CD4-positive, alpha-beta memory T cell (primary cell): ENCODE measurements at places on chromosomes 16 and 17.

DNA sequence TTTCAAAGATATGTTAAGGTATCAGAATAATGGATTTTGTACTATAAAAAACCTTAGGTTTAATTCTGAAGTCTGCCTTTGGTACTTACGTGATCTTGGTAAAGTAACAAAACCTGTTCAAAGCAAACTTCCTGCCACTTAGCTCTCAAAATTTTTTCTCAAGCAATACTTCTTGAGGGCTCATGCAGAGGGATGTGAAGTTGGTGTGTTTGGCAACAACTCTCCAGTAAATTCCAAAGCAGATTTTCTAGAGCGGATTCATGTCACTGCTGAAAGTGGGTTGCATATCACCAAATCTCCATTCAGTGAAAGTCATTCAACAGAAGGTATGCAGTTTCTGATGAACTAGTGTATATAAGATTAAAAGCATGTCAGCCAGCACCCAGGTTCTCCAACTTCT lies 856.7 kb downstream of the CDH8 start:
- no peak for DNase-seq

DNA sequence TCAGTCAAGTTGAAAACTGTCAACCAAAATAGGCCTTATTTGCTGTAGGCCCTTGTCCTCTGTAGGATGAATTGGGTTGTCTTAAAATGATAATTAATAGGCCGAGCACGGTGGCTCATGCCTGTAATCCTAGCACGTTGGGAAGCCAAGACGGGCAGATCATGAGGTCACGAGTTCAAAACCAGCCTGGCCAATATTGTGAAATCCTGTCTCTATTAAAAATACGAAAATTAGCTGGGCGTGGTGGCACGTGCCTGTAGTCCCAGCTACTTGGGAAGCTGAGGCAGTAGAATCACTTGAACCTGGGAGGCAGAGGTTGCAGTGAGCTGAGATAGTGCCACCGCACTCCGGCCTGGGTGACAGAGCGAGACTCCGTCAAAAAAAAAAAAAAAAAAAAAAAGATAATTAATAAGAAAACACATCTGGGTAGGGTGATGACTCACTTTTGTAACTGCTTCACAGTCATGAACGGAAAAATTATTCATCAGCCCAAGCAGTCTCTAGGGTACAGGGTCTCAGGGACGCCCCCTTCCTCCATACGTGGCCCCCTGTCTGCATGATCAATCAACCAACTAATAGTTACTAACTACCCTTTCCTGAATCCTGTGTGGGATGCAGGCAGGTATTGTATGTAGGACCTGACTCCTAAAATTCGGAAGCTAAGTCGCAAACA lies 137.0 kb upstream of the RCVRN start:
- no peak for DNase-seq

- no peak for DNase-seq
Observed at GRCh38 chr16:86251682-86252081, 258.6 kb upstream of the FOXF1 start.

GRCh38 chr16:12558641-12559040 lies 245.0 kb downstream of the CPPED1 start:
- DNase-seq, result no peak

DNA sequence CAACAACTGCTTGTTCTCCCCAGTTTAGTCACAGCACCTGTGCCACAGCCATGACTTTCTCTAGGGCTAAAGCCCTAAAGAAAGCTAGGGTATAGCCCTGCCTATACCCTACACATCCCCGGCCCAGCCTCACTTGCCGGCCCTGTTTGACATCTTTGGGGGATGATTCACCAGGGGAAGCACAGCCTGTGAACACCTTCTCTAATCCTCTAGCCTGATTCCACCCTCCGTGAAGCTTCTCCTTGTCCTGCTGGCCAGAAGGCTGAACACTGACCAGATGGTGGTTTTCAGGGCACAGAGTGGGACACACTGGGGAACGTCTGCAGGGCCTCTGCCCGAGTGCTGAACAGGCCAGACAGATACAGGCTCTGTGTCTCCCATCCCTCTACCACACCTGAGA lies 6.0 kb downstream of the CLEC16A start:
- DNase-seq, result no peak

DNA sequence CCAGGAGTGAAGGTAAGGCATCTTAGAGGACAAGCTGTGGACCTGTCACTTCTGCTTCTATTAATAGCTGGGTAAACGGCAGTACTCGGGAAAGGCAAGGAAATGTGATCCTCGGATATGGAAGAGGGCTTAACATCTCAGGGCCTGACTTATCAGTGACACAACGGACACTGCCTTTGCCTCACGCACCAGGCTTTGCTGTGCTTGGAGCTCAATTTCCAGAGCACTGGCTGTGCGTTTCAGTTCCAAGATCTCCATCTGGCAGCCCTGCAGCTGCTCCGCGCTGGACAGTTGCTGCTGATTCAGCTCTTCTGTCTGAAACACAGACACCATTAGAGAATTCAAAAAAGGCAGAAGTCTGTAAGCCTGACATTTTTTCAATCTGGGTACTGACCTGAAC lies 3.5 kb downstream of the KRT40 start:
- no peak for DNase-seq

GRCh38 chr16:14350081-14350480 lies 279.0 kb downstream of the MRTFB start:
- DNase-seq, result no peak
